ENCODE measurements at places on chromosomes 3 and 15.

GRCh38 chr15:34693053-34693744 is 61.6 kb downstream of the GJD2 start:
- no peak for DNase-seq

DNA sequence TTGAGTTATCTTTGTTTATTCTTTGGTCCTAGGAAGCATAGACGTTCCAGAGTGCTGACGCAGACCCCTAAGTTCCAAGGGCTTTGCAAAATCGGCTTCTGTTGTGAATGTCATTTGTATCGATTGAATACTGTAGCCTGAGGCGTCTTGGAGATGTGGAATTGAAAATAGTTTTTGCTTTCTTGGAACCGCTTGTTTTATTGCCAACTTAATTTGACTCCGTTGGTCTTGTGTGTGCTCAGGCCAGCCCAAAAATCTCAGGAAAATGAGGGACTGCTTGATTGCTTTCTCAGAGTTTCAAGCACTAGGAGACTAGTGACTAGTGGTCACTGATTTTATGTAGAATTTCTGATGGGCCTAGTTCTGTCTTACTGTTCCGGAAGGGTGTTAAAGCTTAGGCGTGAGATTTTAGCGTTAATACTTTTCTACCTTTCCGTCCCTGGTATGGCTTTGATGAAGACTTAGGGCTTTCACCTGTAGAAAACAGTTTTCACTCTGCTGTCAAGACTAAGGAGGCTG is 263 bp upstream of the UTS2B start:
- no peak for DNase-seq

GRCh38 chr3:82676356-82677026 is 915.0 kb upstream of the GBE1 start:
- no peak for DNase-seq

DNA sequence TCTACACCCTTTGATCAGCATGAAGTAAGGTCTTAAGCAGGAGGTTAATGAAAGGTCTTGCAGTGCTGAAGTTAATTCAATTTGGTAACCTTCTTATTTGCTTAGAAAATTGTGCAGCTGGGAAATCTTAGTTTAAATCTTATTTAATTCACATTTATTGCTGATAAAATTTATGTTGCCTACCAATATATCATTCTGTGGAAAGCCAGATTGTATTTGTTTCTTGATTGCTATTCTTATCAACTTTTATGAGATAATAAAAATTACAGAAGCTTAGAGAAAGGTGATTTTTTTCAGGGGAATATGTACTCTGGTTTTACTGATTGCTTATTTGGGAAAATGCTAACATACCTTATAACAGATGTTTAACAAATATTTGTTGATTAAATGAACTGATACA is 64.0 kb upstream of the PAQR5 start:
- DNase-seq, result no peak

DNA sequence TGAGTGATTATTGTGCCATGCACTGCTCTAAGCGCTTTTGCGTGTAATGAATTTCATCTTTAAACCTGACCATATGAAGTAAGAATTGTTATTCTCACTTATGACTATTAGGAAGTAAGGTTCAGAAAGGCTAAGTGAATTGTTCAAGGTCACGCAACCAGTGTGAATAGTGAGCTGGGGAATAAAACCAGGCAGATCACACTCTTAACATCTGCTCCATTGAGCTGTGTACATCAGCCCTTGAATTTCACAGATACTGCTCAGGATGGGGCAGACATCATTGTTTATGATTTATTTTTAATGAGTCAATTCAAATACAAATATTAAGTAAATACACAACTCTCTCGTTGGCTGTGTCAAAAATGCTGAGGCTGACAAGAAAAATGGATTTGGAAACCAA is 184.5 kb downstream of the FNDC3B start:
- DNase-seq, result no peak

DNA sequence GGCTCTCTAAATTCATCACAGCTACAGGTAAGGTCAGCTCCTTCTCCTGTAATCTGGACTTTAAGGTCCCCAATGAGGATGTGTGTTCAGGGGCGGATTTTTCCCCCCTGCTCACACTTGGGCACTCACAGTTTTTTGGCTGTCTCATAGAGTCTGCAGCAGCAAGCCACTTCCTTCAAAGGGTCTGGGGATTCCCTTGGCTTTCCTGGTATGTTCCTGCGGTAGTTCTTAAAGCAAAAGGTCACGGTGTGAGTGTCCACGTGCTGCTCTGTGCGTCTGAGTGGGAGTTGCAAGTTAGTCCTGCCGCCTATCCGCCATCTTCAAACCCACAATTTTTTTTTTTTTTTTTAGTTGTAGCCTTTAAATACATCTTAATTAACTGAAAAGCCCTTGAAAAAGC is 15.4 kb upstream of the CFAP20DC start:
- DNase-seq, result no peak

Data from NCI-H187 treated with DMSO at 0.1 percent for 48 hours (cell line).